Stimulated activated CD4-positive, alpha-beta T cell treated with anti-CD3 and anti-CD28 coated beads, Interleukin-12 subunit alpha, Interleukin-12 subunit beta, amount 100 ng/mL, for 4 hours (primary cell): ENCODE measurements at places on chromosomes 6 and 20.

DNA sequence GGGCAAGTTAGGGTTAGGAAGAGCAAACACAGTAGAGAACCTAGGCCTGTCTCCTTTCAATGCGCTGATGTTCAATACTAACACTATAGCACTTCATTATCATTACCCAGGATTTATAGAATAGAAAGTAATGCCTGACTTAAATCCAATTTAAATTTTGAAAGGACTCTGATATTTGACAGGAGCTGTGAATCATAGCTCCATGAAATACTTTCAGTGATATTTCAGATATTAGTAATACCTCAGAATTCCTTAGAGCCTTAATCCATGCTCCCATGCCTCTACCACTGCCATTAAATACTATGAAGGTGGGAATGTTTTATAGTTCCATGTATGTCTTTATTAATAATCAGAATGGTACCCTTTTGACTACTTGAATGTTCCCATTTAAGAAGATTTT, 530.2 kb downstream of the BCKDHB start:
- no peak for DNase-seq

DNA sequence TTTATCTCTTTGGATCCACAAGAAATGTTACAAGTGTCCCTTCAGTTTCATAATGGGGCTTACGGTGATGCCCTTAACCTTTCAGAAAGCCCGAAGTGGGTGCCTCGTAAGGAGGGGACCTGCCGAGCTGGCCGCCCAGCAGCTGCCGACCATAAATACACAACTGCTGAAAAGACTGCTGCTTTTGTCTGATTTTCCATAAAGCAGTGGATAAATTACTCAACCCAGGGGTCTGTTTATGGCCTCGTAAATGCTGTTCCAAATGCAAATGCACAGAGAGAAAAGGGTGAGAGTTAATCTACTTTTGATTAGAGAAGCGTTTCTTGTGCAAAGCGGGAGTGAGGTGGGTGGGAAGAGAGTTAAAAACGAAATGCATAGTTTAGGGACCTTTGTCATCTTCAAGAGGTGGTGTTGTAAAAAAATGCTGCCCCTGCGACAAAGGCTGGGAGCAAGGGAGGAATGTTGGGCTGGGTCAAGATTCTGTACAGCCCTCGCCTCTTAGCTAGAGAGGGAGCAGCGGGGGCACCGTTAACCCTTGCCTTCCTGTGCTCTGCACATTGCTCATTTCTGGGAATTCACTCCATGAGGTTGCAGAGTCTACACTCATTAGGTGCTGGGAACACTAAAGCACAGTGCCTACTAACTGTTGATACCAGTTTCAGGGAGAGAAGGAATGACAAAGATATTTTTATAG, 112.0 kb upstream of the MTHFD1L start:
- no peak for DNase-seq

GRCh38 chr6:16929809-16930208, 168.5 kb upstream of the ATXN1 start:
- DNase-seq, result no peak

DNA sequence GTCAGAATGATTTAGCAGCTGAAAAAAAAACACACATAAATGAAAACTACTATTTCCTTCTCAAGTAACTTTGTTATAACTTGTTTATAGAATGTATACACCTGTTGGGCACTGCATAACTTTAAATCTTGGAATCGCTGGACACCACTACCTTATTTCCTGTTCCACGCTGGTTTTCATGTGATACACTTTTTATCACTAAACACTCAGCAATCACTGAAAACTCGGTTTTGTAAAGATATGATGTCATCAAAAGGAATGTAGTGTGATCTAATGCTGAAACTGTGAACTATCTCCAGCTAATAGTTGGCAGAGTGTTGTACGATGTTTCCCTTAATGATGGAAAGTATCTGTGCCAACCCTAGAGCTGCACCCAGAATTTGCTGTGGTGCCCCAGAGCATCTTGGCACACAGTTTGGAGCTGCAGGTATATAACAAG, 127.9 kb downstream of the BACH2 start:
- DNase-seq, result no peak

- no peak for DNase-seq
These were observed 2.3 kb downstream of the PREX1 start for GRCh38 chr20:48825566-48825920.

DNA sequence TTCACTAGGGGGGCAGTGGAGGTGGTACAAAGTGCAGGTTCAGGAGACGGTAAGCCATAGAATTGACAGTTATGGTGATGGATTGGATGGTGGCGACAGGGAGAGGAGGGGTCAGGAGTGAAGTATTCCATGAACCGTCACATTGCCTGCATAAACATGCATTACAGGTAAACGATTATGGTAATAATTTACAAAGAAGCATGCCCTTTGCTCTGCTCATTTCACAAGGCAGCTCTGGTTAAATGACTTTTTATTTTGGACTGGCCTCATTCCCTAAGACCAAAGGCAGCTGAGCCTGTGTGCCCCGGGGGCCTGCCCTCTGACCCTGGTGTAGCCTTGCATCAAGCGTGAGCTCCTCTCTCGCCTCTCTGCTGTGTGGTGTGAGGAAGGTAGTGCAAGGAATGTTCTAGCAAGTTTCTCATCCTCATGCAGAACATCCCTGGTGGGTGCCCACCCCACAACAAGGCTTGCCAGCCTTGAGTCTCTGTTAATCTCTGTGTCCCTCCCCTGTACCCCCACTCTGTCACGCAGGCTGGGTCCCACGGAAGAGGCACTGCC, 59.0 kb downstream of the PPP1R14C start:
- no peak for DNase-seq

- no peak for DNase-seq
These were observed 109.7 kb upstream of the GMDS start for GRCh38 chr6:2355150-2355549.

- no peak for DNase-seq
These were observed 75.1 kb upstream of the ATXN1 start for GRCh38 chr6:16836144-16836981.

- DNase-seq, result no peak
These were observed 209.5 kb downstream of the SAMD5 start for GRCh38 chr6:147717991-147718390.
